ENCODE measurements at places on chromosomes 16 and 17. TPM values are rescaled to one million over a fixed set of nuclear protein-coding genes. Genes with fewer than 3 reads are reported as not detected.

Gene TP53TG3B
- 0.24 TPM for total RNA-seq

Gene DLX3
- total RNA-seq, result not detected

Gene SSTR5
- 0.35 TPM for total RNA-seq

Gene PHF23
- total RNA-seq, result 94.7 TPM

Gene TP53TG3
- total RNA-seq, result 0.66 TPM

Gene CA5A
- not detected for total RNA-seq

Gene ZNF469
- total RNA-seq, result 7.7 TPM

Gene KRT20
- 0.45 TPM for total RNA-seq

Gene SCARF1
- total RNA-seq, result 0.23 TPM

Gene RFNG
- total RNA-seq, result 24.2 TPM

Gene RNF135
- total RNA-seq, result 22.7 TPM

Gene MEIOB
- total RNA-seq, result 1.3 TPM

Gene ITGAX
- 1.1 TPM for total RNA-seq

Gene CDK5R1
- total RNA-seq, result 5.8 TPM

Gene NPTX1
- total RNA-seq, result 209 TPM

Gene ATP6V0A1
- total RNA-seq, result 38.1 TPM

Gene MED13
- 15.3 TPM for total RNA-seq

Gene CHST4
- total RNA-seq, result 0.08 TPM

Gene PKMYT1
- 84.3 TPM for total RNA-seq
